ENCODE measurements at places on chromosomes 6 and 20.

DNA sequence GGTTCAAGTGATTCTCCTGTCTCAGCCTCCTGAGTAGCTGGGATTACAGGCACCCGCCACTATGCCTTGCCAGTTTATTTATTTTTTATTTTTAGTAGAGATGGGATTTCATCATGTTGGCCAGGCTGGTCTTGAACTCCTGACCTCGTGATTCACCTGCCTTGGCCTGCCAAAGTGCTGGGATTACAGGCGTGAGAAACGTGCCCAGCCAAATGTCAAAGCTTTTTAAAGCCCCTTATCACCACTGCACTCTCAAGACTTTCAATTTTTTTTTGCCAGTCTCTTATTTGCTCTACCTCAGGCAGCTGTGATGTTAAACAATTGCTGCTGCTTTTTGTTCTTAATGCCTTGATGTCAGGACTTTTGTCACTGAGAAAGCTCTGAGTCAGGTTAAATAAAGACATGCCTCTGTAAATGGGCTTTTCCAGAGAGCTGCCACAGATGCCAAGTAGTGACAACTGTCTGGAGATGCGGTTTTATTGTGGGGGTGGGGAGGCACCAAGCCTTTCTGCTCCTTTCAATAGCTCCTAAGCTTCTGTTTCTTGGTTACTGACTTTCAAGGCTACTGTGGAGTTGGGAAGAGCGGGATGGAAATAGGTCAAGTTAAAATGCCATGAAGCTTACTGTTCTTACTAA lies 29.2 kb downstream of the RSPH3 start:
- DNase-seq: no peak

DNA sequence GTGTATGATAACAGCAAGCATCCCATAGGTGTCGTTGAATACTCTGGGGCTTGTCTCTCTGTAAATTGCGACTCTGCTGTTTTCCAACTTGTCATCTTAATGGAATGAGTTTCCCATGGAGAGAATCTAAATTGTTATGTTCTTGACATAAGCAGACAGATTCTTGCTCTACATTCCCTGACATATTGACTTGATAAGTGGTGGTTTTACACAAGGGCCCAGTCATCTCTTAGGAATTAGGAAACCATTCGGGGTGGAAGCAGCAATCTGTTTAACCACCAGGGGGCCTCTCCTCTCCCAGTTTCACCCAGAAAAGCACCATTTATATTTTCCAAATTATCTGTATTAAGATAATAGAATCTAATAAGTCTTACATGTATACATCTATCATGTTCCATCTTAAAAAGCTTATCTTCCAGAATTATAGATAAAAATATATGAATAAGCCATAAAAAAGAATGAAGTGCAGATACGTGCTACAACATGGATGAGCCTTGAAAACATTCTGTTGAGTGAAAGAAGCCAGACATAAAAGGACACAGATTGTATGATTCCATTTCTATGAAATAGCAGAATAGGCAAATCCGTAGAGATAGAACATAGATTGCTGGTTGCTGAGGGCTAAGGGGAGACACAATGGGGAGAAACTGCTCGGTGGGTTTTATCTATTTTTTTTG lies 23.1 kb upstream of the MROH8 start:
- peak; percentile 77 for DNase-seq

DNA sequence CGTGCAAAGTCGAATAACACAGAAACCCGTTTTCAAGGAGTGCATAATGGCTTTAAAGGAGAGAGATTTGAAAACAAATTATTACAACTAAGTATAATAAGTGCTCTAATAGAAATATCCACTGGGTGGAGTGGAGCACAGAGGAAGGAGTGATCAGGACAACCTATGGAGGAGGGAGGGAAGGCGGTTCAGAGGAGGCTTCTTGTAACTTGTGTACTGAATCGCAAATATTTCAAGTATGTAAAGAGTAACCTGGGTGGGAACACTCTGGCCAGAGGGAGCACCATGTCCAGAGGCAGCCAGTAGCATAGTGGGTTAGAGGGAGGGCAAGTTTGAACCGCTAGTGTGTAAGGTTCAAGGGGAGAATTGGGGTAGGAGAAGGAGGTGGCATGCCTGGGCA lies 21.6 kb upstream of the TNFAIP3 start:
- DNase-seq: no peak

DNA sequence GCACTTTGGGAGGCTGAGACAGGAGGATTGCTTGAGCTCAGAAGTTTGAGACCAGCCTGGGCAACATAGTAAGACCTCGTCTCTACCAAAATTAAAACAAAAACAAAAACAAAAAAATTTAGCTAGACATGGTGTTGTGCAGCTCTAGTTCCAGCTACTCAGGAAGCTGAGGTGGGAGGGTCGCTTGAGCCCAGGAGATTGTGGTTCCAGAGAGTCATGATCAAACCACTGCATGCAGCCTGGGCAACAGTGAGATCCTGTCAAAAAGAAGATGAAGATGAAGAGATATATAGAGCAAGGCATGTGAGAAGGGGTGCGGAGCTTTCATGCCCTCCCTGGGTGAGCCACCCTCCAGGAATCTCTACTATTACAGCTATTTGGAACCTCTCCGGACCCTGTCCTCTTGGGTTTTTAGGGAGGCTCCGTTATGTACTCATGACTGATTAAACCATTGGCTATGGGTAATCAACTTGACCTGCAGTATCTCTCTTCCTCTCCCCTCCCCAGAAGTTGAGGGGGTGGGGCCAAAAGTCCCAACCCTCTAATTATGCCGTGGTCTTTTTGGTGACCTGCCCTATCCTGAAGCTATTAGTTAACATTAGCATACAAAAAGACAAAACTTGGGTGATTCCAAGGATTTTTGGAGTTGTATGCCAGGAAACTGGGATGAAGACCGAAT lies 9.0 kb downstream of the POLH start:
- DNase-seq: no peak

- DNase-seq: no peak
These were observed 56.0 kb upstream of the JAG1 start for GRCh38 chr20:10729785-10730184.

GRCh38 chr6:26055719-26056582 lies 31.3 kb upstream of the HFE start:
- no peak for DNase-seq

DNA sequence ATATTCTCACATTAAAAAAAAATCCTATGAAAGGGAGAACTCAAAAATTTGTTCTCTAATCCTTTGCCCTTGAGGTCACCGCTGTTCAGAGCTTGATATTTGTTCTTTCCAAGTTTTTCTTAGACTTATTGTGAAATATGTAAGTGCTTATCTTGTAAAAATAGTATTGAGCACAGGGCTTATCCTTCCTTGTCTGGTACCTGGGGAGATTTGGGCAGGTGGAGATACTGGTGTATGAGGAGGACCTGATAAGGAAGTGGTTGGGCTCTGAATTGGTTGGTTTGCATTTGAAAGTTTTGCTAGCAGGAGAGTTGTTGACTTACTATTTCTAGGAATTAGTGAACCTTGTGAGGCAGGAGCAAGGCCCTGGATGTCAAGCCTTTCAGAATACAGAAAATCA lies 28.9 kb upstream of the ANKEF1 start:
- no peak for DNase-seq

DNA sequence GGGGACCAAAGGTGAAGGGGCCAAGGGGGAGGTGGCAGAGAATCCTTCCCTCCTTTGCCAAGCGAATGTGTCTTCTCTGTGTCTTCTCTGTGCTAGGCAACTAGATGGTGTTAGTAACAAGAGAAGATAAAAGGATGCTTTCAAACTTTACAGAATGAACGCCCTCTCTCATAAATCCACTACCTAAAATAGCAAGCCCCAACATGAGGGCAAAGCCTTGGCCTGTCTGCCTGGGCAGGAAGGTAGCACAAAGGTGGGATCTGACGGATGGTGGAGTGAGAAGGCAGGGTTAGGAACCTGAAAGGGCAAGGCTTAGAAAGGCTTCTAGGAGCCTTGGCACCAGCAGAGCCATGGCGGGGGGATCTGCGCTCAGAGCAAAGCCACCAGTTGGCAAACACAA lies 13.6 kb upstream of the TGM3 start:
- no peak for DNase-seq

DNA sequence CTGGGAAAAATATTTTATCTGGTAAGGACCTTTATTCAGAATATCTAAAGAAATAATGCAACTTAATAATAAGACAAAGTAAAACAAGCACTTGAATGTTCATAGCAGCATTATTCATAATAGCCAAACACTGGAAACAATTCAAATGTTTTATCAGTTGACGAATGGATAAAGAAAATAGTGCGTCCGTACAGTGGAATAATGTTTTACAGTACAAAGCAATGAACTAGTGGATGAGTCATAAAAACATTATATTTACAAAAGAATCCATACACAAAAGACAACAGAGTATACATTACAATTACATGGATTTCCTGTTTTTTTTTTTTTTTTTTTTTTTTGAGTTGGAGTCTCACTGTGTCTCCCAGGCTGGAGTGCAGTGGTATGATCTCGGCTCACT lies 12.7 kb downstream of the SMAP1 start:
- DNase-seq: no peak

GRCh38 chr20:45016089-45016671 lies 49.9 kb downstream of the STK4 start:
- no peak for DNase-seq

- DNase-seq: no peak
These were observed 5.7 kb downstream of the PACRG start for GRCh38 chr6:162733489-162733888.

DNA sequence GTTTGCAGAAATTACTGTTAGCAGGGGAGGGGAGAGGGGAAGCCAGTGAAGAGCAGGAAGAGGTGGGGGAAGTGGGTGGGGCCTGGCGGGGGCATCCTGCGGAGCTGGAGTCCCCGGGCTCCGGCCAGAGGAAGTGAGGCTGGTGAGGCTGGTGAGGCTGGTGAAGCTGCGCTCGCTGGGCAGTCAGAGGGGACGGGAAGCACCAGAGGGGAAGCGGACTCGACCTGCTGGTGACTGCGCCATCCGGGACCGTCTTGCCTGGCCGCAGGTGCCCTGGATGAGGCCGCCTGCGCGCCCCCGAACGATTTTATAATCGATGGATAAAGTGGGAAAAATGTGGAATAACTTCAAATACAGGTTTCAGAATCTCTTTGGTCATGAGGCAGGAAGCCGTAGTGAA lies 635.3 kb upstream of the MARCKS start:
- DNase-seq: no peak

DNA sequence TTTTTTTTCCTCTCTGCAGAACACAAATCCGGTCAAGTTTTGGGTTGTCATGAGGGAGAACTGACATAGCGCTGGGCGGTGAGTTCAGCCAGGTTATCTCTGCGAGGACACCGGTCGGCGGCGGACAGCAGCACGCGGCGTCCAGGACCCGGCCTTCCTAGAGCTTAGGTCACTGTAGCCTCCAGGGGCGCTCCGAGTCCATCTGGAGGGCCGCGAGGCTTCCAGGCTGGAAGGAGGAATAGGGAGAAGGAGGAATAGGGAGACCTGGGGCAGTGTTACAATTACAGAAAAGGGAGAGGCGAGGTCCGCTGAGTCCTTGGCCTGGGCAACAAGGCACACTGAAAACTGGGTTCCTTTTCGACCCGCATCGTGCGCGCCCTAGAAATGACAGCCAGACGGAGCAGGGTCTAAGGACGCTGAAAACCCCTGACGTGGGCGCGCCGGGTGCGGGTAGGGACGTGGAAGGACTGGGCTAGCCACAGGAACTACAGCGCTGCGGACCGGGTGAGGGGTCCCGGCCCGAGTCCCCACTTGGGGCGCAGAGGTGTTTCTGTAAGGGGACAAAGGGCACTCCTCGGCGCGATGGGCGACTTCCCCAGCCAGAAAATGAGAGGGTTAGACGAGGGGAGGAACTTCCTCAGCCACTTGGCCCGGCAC lies 536 bp upstream of the FNDC1 start:
- no peak for DNase-seq

- DNase-seq: peak; percentile 89
These were observed at the start of gene ATG5 for GRCh38 chr6:106325336-106326178. ATG5 (minus strand) TSS chr6:106325760; CDS start chr6:106316208, 9,552 bp downstream.

GRCh38 chr20:34531608-34532265 lies 15.5 kb downstream of the DYNLRB1 start:
- DNase-seq: no peak

GRCh38 chr6:149059557-149059956 lies 258.0 kb upstream of the TAB2 start:
- DNase-seq: no peak

- no peak for DNase-seq
These were observed 83.2 kb downstream of the MANEA start for GRCh38 chr6:95660544-95660943.

GRCh38 chr6:36997811-36998722 lies 7.4 kb upstream of the FGD2 start:
- no peak for DNase-seq

GRCh38 chr6:76776876-76777275 lies 686.4 kb downstream of the HTR1B start:
- no peak for DNase-seq

GRCh38 chr20:41881466-41882046 lies 263.4 kb upstream of the CHD6 start:
- no peak for DNase-seq

GRCh38 chr6:30238178-30238795 lies 25.1 kb upstream of the TRIM26 start:
- DNase-seq: no peak

GRCh38 chr6:42124223-42124836 lies 18.1 kb downstream of the C6orf132 start:
- DNase-seq: no peak

DNA sequence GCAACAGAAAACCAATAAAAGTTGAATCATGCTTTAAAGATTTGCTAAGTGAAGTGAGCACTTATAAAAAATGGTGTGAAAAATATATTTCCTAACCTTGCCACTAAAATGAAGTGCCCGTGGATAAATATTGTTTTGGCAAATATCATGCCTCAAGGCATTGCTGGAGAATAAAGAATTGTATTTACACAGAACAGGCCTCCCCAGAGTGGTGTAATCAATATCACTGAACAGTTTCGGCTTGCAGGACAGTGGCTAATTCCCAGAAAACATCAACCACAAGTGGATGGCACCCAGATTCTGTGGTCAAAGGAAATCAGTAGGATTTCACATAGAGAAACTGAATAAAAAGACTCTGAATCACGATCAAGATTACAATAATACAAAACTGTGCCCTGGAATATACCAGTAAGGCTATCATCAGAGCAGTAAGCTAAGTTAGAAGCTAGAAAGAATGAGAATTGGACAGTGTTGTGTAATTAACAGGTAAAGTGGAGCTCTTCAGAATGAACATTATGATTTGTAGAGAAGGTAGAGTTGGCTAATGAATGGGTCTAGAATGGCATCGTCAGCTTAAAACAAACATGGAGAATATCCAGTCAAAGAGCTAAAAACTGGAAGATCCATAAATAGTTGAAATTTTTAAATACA lies 1026.9 kb upstream of the ADGRB3 start:
- no peak for DNase-seq

GRCh38 chr20:381581-382290 lies 1.2 kb downstream of the TRIB3 start:
- DNase-seq: no peak

DNA sequence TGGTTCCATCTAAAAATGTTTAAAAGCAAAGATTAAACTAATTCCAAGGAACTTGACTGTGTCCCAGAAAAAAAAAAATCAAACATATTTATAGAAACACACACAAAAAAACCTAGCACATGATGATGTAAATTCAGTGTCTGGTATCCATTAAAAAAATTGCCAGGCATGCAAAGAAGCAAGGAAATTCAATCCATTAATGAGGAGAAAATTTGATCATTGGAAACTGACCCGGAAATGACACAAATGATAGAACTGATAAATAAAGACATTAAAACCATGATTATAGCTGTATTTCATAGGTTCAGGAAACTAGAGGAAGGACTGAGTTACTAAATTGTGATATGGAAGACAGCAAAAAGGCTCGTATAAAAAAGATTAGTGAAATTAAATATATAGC lies 34.7 kb downstream of the PDYN start:
- no peak for DNase-seq

All from epithelial cell of proximal tubule (primary cell).